Coronary artery (tissue), 2 donors: ENCODE measurements at places on chromosomes 12 and 14.

GRCh38 chr14:76138758-76139723 is 12.7 kb upstream of the GPATCH2L start:
- no peak for DNase-seq

- DNase-seq, result no peak
These were observed 391.2 kb downstream of the RAD51B start for GRCh38 chr14:68210729-68211299.

DNA sequence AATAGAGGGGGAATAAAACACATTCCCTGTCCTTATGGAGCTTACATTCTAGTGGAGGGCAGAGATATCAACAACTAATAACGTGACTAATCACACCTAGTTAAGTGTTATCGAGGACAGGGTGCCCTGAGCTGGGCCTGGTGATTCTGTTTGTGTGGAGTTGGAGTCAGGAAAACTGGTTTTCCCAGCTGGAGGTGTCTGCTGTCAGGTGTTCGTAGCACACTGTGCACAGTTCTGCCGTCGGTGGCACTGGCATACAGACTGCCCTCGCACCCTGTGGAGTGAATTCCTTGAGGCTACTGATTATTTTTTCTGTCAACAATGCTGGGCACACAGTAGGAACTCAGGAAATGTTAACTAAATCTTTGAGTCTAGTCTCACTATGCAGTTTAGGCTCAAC is 900 bp upstream of the MTERF2 start:
- no peak for DNase-seq

DNA sequence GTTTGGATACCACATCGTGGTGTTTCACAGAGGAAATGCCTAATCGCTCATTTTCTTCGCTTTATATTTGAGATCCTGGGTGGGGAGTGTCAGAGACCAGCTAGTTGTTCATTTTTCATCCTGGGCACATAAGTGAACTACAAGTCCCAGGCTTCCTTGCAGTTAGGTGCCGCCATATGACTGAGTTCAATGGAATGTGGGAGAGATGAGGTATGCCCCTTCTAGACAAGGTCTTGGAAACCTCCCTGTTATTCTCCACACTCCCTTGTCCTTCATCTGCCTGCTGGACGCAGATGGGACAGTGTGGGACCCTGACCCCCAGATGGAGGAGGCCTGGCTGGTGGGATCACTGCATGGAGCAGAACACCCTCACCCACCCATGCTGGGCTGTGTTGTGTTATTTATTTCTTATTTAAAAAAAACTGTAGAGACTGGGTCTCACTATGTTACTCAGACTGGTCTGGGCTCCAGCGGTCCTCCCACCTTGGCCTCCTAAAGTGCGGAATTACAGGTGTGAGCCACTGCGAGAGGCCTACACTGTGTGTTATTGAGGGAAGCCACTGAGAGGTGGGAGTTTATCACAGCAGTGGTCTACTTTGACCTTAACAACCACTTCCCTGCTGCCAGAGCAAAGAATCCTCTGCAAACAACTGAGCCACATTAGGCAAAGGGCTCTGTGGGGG is 42.9 kb upstream of the VRK1 start:
- peak; percentile 46 for DNase-seq

DNA sequence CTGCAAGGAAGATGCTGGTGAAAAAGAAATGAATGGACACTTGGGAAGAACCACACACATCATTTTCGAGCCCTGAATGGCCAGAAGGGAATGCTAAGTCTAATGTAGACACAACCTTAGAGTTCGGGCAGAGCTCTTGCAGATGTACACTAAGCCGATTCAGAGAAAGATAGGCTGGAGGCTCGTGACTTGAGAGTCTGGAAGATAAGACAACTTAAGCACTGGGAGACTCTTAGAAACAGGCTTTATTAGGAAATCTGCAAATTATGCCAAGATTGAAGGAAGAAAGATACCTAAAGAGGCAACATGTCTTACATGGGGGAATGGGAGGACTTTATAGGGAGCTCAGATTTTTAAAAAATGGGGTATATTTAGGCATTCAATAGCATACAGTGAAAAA is 13.5 kb downstream of the TBPL2 start:
- DNase-seq, result no peak

DNA sequence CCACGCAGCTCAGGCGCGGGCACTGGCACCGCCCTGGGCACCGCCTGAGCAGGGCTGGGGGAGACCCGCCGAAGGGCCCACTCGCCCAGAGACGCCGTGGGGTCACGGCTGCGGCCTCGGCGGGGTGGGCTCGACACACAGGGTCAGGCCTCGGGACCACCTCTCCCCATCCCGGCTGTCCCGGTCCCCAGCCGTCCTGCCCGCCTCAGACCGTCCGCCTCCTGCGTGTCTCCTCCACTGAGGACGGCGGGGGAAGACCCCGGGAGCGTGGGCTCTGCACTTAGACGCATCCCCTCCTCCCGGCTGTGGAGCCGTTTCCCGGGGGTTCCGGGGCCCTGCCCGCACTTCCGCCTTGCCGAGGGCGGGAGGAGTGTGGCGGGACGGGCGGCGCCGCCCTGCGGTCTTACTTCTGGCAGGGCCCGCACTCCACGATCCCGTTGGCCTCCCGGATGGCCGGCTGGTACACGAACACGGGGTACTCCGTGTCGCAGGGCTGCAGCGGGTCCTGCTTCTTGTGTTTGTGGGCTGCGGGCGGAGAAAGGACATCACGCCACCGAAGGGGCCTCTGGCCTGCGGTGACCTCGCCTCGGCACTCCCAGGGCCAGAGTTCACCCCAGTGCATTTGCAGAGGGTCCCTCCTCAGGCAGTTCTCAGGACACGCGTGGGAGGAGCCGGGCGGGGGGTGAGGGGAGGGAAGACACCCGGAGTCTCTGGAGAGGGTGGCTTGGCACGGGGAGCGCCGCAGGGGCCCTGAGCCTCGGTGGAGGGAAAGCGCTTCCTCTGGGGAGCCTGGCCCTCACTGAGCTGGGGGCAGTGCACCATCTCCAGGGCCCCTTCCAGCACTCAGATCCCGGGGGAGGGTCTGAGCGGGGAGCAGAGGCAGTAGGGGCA is 23.1 kb upstream of the LRTM2 start:
- peak; percentile 78 for DNase-seq

DNA sequence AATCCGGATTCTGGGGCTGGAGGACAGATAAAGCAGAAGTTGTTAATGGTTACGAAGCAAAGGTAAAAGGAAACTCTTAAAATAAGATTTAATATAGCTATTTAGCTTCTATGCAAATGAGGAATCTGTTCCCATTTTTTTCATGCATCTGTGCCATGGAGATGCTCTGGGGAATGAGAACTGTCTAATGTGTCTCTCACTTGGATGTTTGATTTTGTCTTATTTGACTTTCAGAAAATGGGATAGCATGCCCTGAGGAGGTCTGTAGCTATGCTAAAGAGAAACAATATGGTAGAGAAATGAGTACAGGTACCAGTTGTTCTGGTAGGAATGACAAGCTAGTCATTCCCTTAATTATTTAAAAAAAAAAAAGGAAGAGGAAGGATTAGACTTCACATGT is 24.3 kb downstream of the C12orf76 start:
- DNase-seq, result no peak

- DNase-seq, result no peak
These were observed 7.4 kb upstream of the RNU7-1 start for GRCh38 chr12:6936194-6936635.

- no peak for DNase-seq
These were observed 4.6 kb downstream of the SIX1 start for GRCh38 chr14:60644666-60645065.

DNA sequence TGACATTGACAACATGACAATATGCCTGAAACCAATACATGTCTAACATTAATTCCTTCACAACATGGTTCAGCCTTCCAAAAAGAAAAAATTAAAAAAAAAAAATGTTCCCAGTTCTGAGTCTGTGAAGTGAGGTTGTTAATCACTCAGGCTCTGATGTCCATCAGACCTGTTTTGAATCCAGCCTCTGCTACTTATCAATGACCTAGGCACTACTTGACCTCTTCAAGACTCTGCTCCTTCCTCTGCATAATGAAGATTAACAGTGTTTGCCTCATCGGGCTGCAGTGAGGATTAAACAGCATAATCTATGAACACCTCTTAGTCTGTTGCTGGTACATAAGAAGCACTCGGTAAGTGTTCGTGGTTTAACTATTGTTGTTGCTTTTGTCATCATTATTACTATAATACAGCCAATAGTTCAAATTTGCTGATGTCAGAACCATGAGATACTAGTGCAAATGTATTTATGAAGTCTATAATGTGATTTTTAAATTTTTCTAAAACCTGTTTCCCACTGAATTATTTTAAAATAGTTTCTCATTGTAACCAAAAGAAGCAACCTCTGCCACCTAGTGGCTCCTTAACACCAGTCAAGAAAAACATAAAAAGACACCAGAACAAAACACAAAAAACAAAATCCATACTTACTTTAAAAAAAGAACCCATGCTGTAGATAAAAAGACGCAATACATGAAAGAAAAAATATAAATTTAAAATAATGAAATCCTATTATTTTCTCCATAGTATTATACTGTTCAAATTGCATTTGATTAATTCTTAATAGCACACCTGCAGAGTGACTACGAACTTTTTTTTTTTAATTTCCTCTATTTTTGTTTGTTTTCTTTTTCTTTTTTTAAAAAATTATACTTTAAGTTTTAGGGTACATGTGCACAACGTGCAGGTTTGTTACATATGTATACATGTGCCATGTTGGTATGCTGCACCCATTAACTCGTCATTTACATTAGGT is 20.3 kb upstream of the TMX1 start:
- DNase-seq, result no peak

GRCh38 chr14:34098045-34098984 is 147.4 kb upstream of the EGLN3 start:
- DNase-seq, result no peak

DNA sequence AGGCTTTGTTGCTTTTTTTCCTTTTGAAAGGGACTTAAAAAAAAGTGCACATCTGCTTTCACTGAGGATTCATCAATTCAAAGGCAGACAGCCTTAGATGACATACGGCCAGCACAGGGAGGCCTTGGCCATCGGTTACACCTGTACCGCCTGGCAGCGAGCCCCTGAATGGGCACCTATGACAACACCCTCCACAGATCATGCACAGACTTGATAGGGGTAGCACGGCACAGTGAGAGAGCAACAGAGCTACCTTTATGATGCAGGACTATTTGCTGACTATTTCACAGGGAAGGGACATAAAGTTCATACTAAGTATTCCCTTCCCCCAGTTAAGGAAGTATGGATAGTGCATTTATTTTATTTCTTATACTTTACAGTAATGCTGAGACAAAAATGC is 137.9 kb upstream of the ARID2 start:
- DNase-seq, result no peak

DNA sequence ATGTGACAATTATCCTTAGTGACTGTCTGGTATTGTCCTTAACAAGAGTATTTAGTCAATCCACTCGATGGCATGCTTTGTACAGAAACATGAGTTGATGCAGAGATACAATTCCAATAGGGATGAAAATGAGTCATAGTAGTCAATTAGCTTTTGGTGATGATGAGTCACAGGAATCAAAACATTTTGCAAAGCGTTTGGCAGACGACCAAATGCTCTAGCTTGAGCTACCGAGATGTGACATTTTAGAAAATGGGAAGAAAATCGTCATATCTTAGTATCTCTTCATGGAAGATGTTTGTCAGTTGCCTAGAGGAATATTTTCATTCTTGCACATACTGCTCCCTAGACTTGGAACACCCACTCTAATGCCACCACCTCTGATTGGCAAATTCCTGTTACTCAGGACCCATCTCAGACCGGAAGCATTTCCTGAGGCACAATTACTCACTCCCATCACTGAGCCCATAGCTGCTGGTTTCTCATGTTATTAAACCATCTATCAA is 95.0 kb downstream of the LMNTD1 start:
- DNase-seq, result no peak

DNA sequence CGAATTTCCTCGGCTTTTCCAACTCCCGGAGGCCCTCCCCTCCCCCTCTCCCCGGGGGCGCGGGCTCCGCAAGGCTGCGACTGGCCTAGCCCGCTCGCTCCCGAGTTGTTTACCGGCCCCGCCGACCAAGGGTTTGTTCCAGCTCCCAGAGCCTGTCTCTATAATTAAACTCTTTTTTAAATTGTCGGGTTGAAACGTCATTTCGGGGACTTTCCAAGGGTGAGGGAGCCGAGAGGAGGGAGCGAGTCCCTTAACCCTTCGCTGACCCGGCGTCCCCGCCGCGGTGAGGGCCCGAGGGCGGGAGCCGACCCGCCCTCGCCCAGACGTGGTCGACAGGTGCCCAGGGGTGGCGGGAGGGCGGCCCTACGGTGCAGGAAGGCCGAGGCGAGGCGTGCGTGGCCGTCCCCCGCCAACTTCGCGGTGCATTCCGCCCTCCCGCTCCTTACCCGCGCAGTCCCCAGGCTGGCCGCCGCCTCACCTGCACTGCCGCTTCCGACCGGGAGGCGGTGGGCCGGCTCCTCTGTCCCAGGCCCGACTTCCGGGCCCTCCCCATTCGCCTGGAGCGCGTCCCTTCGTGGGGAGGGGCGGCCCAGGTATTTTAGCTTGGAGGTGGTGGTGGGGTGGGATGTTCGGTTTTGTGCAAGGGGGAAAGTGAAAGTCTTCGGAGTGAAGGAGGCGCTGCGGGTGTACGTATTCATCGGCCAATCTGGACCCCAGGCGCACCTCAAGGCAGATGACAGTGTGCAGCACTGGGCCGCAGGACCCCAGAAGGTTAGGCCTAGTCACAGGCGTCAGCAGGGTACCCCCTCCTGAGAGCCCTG is 2.9 kb upstream of the ZFP36L1 start:
- DNase-seq, result peak; percentile 91

GRCh38 chr12:46787496-46788055 is 38.2 kb downstream of the SLC38A4 start:
- no peak for DNase-seq

- no peak for DNase-seq
These were observed 285.3 kb upstream of the CRY1 start for GRCh38 chr12:107378609-107379008.

DNA sequence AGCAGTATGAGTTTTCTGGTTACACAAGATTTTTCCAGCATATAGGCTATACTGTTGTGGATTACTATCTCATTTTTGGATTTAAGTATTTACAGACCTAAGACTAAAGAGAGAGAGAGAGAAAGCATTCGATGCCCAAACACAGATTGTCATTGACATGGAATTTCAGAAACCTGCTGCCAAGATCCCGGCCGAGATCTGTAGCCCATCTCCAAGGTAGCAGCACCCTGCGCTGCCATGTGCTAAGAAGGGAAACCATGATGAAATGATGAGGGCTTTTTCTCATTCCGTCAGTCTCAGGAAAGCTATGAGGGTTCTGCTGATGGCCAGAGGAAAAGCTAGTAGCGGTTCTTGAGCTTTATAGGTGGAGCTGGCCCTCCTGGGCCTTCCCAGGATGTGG is 135.6 kb upstream of the EVL start:
- no peak for DNase-seq
